ENCODE measurements at places on chromosomes 6 and 20. TPM values are rescaled to one million over a fixed set of nuclear protein-coding genes. Genes with fewer than 3 reads are reported as not detected.

FAM184A gene
- total RNA-seq = 7.4 TPM

DNA sequence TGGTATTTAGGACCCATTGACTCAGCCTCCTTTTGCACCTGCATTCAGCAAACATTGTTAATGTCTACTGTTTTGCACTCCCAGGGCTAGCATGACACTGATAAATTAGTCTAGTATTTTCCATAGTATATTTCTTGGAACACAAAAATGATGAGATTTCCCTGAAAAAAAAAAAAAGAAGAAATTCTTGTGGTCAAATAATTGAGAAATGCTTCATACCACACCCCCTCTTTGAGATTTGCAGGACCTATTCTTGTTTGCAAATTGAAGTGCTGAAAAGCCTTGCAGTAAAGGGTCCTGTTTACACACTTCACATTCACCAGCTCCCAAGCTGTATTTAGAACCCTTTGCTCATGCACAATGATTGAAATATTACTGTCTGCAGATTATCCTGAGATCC lies 36.3 kb upstream of the CLIC5 start:
- no peak for DNase-seq

PRDM1 gene
- total RNA-seq = 27.1 TPM

DNA sequence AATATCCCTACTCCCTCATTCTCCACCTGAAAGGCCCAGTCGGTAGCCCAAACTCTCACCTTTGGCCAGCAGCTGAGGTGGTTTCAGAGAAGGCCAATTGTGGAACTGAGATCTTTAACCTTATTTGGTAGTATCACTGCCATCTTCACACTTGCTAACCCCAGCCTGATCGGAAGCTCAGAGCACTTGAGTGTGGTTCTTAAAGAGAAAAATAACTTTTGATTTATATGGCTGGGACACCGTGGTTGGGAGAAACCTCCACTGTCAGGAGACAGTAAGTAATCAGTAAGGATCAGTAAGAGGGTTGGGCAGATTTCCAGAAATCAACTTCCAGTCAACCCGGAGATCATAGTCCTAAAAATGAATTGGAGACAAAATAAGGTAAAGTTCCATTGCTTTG lies 22.8 kb upstream of the PRSS16 start:
- no peak for DNase-seq

- peak; percentile 10 for DNase-seq
These were observed 38.1 kb downstream of the FAM50B start for GRCh38 chr6:3887150-3887700.

HLA-DOA gene
- 1.6 TPM for total RNA-seq

PPP1R14C gene
- not detected for total RNA-seq

MUC22 gene
- not detected for total RNA-seq

KCNB1 gene
- total RNA-seq = 0.07 TPM

DNA sequence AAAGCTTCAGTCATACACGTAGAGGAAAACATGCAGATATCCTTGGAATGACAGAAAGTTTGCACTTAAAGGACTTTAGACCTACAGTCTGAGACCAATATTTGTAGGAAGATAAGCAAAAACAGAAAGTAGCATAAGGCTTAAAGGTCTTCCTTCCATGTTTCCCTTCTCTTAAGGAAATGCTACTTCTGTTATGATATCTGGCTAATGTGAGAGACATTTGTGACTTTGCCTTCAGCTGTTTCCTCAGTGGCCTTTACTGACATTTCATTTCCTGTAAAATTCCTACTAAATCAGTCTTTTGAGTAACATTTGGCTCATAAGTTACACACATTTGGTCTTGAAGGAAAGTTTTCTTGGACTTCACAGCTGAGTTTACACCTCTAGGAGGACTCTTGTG lies 713.4 kb downstream of the TBC1D32 start:
- no peak for DNase-seq

DNA sequence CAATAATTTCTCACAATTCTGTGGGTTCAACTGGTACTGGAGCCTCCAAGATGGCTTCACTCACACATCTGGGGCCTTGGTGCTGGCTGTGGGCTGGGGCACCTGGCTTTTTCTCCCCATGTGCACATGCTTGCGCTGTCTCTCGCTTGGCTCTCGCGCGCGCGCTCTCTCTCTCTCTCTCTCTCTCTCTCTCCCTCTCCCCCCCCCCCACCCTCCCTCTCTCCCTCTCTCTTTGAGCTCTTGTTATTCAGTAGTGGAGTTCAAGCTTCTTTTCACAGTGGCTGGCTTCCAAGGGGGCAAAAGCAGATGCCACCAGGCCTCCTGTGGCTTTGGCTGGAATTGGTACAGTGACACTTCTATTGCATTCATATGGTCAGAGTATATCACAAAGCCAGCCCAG lies 10.8 kb upstream of the TBCC start:
- no peak for DNase-seq

DNA sequence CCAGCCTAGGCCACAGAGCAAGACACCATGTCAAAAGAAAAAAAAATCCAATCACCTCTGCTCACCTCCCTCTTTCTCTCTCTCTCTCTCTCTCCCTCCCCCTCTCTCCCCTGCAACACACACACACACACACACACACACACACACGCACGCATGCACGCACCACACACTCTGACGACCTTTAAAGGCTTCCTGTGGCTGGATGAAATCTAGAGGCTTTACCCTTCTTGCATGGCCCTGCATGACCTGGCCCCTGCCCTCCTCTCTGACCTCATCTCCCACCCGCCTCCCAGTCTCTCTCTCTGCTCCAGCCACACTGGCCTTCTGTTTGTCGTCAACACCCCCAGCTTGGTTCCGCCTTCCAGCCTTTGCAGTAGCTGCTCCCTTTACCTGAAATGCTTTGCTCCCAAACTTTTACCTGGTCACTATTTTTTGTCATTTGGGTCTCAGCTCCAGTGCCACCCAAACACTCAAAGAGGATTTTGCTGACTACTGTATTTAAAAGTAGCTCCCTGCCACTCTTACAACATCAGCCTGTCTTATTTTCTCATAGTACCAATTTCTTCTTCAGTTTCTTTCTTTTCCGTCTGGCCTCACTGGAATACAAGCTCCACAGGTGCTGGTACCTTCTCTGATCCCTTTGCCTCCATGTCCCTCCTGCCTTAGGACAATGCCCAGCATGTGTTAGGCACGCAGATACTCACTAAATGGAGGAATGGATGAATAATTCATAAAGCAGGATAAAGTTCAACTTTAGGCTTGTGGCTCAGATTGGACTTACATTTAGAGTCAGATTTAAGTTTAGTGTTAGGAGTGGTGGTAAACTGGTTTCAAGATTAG lies 4.3 kb upstream of the LTA start:
- peak; percentile 27 for DNase-seq

SALL4 gene
- 0.17 TPM for total RNA-seq

- no peak for DNase-seq
These were observed 5.6 kb downstream of the CST3 start for GRCh38 chr20:23631981-23632710.

DNA sequence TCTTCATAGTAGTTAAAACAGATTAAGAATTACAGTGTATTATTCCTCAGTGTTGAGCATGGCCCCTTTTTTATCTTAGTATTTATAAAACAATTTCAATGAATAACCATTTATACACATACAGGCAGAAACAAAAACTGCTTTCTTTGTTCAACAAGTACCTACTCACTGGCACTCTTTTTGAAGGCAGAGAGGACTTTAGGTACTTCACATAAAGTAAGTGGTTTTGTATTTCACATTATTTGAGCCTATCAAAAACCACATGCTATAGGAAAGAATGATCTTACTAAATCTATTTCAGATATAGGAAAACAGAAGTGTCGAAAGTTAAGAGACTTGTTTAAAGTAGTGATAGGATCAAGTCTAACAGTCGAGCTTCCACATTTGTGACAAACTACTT lies 73.8 kb downstream of the PRKN start:
- no peak for DNase-seq

NDUFAF5 gene
- 25.4 TPM for total RNA-seq

DNA sequence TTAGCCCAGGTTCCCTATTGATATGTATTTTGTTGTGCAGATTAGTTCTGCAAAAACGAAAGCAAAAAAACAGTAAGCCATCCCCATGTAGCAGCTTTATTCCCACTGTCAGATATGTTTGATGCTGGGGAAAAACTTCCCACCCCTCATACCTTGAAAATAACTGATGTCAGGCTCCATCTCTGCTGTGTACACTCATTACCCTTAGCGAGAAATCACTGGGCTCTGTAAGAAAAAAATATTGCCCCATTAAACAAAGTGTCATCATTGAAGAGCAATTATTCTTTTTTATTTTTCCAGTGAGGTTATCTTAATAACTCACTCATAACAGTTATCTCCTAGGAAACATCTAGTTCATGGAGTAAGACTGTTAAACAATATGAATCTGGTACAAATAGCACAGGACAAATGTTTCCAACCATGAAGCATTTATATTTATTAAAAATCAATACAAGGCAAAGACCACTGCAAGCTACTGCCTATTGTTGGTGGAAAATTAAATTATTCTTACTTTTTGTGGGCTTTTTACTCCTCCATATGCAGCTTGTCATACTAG lies 268.8 kb downstream of the LMBRD1 start:
- DNase-seq = no peak
